Thyroid gland (tissue), 4 donors: ENCODE measurements at places on chromosomes 2 and 18. TPM values are rescaled to one million over a fixed set of nuclear protein-coding genes. Genes with fewer than 3 reads are reported as not detected.

DNA sequence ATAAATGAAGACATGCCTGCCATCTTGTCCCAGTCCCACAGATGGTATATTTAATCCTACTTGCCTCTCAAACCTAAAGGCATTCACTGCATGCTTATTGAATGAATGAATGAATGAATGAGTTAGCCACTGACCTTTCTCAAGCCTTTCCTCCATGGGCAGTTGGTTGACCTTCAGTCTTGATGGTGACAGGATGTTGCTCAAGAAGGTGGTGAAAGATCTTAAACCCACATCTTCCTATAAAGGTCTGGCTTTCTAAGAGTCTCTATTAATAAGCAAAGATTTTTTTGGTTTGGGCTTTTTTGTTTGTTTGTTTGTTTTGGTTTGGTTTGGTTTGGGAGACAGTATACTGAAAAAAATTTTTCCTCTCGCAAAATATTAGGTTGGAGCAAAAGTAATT, 41.7 kb downstream of the KIAA2012 start:
- H3K27ac ChIP-seq, result no peak overlapping the region
- peaks cover 5% of the 10 kb centered on the region for H3K4me1 ChIP-seq
- no peaks in the 10 kb centered on the region for H3K27me3 ChIP-seq
- no peak for DNase-seq

GRCh38 chr2:148124271-148124670, 103.4 kb downstream of the MBD5 start:
- no peaks in the 10 kb centered on the region for H3K27me3 ChIP-seq
- H3K36me3 ChIP-seq, result no peaks in the 10 kb centered on the region
- no peaks in the 10 kb centered on the region for H3K4me1 ChIP-seq
- H3K4me3 ChIP-seq, result no peak overlapping the region
- no peak for DNase-seq

DNA sequence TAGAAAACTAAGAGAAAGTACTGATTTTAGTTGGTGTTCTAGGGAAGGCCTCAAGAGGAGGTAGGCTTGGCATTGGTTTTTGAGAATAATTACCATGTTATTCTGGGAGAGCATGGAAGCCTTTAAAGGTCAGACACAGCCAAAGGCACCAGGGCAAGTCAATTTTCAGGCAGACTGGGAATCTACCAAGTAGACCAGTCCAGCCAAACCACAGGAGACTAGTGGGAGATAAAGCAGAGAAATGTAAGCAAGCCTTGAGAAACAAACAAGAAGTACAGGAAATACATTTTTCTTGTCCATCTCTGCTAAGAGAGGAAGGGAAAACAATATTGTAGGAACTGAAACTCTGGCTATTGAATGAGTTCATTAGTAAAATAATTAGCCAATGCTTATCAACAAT, 5.5 kb upstream of the CCDC68 start:
- no peaks in the 10 kb centered on the region for H3K4me1 ChIP-seq
- no peaks in the 10 kb centered on the region for H3K27me3 ChIP-seq
- H3K36me3 ChIP-seq, result no peaks in the 10 kb centered on the region
- no peak for DNase-seq
- H3K27ac ChIP-seq, result no peak overlapping the region

GRCh38 chr2:134360745-134361487, 107.0 kb downstream of the MGAT5 start:
- peak; percentile 65 for DNase-seq
- H3K27ac ChIP-seq, result no peak overlapping the region
- H3K36me3 ChIP-seq, result no peaks in the 10 kb centered on the region
- H3K4me3 ChIP-seq, result no peak overlapping the region

SLC5A7 gene
- not detected for total RNA-seq

ASAP2 gene
- 55.3 TPM for total RNA-seq

GRCh38 chr2:47869859-47870595, 36.3 kb downstream of the FBXO11 start:
- no peak for DNase-seq
- no peak overlapping the region for H3K4me3 ChIP-seq
- H3K27ac ChIP-seq, result no peak overlapping the region
- no peaks in the 10 kb centered on the region for H3K27me3 ChIP-seq
- no peaks in the 10 kb centered on the region for H3K36me3 ChIP-seq
- peaks cover 37% of the 10 kb centered on the region for H3K4me1 ChIP-seq

GRCh38 chr2:173511357-173511756, 156.7 kb downstream of the CDCA7 start:
- no peaks in the 10 kb centered on the region for H3K27me3 ChIP-seq
- H3K36me3 ChIP-seq, result no peaks in the 10 kb centered on the region
- H3K4me1 ChIP-seq, result no peaks in the 10 kb centered on the region
- H3K4me3 ChIP-seq, result no peak overlapping the region
- H3K27ac ChIP-seq, result no peak overlapping the region

PROKR1 gene
- not detected for total RNA-seq

- H3K27ac ChIP-seq, result no peak overlapping the region
- H3K27me3 ChIP-seq, result peaks cover 3% of the 10 kb centered on the region
- DNase-seq, result no peak
- H3K4me1 ChIP-seq, result peaks cover 5% of the 10 kb centered on the region
These were observed 4.4 kb upstream of the DSC3 start for GRCh38 chr18:31046916-31047315.

DNA sequence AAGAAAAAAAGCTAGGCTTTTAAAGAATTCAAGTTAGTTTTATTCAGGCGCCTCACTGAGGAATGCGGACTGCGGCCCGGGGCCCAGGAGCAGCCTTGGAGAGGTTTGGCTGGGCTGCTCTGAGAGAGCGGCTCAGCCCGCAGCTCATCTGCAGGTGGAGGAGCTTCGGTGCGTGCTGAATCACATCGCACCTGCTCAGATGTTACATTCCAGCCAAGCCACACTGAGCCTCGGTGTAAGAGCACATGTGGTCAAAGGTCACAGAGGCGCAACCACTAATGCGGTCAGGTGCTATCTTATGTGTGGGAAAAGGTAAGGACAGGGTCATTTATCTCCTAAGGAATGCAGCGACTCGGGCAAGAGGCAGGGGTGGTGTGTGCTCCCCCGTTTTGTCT, 17.1 kb upstream of the CNDP1 start:
- H3K27ac ChIP-seq, result no peak overlapping the region
- peaks cover 79% of the 10 kb centered on the region for H3K36me3 ChIP-seq
- no peaks in the 10 kb centered on the region for H3K27me3 ChIP-seq
- no peak for DNase-seq
- H3K4me1 ChIP-seq, result no peaks in the 10 kb centered on the region

GRCh38 chr2:221100467-221101089, 471.5 kb downstream of the EPHA4 start:
- no peak for DNase-seq
- H3K4me1 ChIP-seq, result peaks cover 12% of the 10 kb centered on the region
- no peak overlapping the region for H3K4me3 ChIP-seq
- H3K36me3 ChIP-seq, result no peaks in the 10 kb centered on the region

DNA sequence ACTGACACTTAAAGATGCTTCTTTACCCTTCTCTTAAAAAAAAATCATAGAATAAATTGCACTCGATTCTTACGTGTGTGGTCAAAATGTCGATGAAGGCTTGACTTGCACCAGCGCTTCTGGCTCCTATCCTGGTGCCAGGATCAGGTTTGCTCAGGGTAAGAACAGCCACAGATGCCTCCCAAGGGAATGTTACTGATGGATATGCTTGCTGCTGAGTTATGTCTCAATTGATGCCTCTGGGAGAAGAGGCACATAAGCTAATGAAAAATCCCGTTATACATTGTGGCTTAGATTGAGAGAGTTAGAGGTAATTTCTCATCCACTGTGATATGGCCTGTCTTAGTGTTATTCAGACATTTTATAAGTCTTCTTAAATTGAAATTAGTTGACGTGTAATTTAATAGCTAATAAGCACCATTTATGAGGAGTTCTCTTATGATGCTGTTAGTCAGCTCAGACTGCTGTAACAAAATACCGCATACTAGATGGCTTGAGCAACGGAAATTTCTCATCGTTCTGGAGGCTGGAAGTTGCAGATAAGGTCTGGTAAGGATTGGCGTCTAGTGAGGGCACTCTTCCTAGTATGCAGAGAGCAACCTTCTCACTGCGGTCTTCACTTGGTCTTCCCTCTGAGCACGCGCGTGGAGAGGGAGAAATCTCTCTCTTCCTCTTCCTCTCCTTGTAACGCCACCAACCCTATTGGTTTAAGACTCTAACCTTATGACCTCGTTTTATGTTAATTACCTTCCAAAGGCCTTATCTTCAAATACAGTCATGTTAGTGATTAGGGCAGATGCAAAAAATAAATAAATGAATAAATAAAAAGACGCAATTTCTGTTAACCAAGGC, 116.6 kb upstream of the NOSTRIN start:
- DNase-seq, result no peak
- H3K36me3 ChIP-seq, result no peaks in the 10 kb centered on the region
- H3K27me3 ChIP-seq, result no peaks in the 10 kb centered on the region
- H3K4me1 ChIP-seq, result peaks cover 8% of the 10 kb centered on the region
- H3K27ac ChIP-seq, result no peak overlapping the region

DNA sequence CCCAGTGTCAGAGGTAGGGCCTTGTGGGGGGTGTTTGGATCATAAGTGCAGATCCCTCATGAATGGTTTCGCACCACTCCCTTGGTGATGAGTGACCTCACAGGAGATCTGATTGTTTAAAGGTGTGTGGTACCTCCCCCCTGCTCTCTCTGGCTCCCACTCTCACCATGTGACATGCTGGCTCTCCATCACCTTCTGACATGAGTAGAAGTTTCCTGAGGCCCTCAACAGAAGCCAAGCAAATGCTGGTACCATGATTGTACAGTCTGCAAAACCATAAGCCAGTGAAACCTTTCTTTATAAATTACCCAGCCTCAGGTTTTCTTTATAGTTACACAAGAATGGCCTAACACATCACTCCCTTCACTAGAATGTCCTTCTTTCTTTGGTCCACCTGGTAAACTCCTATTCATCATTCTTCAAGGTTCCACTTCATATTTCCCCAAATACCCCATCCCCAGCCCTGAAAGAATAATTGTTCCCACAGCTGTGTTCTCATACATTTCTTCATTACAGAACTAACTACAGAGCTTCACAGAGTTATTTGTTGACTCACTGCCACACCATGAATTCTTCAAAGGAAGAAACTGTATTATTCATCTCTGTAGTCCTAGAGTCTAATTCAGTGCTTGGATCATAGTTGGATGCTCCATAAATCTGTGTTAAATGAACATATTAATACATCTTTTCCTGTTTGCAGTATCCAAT, 81.2 kb upstream of the STK17B start:
- H3K36me3 ChIP-seq, result no peaks in the 10 kb centered on the region
- no peaks in the 10 kb centered on the region for H3K4me1 ChIP-seq
- DNase-seq, result no peak
- no peak overlapping the region for H3K4me3 ChIP-seq
- H3K27me3 ChIP-seq, result no peaks in the 10 kb centered on the region

DNA sequence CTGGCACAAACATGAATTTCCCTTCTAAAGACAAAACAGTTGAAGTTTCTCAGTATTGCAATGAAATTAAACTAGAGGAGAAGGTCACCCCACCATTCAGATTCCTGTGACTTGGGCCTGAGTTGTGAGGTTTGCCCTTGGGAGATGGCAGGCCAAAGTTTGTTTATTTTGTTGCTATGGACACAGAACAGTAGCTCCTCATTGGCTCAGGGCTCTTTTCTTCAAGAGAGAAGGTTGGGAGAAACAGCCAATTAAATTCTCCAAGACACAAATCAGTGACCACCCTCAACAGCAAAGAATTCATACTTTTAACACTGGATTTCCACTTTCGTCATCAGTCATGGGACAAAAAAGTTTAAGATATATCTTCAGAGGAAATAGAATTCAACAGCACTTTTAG, at the start of gene FLACC1:
Gene FLACC1 (minus strand): TSS at position 125 of the 400 bp plus-strand sequence. CDS start 5,941 bp downstream, outside the sequence.
- no peak within 1 kb of the TSS for H3K4me3 ChIP-seq
- H3K27ac ChIP-seq, result peak within 1 kb of the TSS; percentile 43
- H3K36me3 ChIP-seq, result no peaks in the 10 kb centered on the region
- peak; percentile 32 for DNase-seq
- H3K4me1 ChIP-seq, result no peaks in the 10 kb centered on the region
- no peaks in the 10 kb centered on the region for H3K27me3 ChIP-seq

DNA sequence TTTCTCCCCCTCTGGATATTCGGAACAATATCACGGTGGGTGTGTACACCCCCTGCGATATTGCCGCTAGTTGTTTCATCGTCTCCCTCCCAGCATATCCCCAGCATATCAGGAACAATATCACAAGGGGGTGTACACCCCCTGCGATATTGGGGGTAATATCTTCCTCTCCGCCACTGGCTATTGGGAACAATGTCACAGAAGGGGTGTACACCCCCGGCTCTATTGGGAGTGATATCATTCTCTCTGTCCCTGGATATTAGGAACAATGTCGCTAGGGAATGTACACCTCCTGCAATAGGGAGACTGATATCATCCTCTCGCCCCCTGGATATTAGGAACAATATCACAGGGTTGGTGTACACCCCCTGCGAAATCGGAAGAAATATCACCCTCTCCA, 1932.0 kb downstream of the SUCLG1 start:
- no peaks in the 10 kb centered on the region for H3K27me3 ChIP-seq
- no peaks in the 10 kb centered on the region for H3K4me1 ChIP-seq
- no peak overlapping the region for H3K4me3 ChIP-seq
- H3K27ac ChIP-seq, result no peak overlapping the region
- DNase-seq, result no peak
- no peaks in the 10 kb centered on the region for H3K36me3 ChIP-seq

GRCh38 chr2:101790416-101790815, 92.9 kb downstream of the MAP4K4 start:
- no peak for DNase-seq
- peaks cover 6% of the 10 kb centered on the region for H3K4me1 ChIP-seq
- no peak overlapping the region for H3K4me3 ChIP-seq
- H3K27me3 ChIP-seq, result no peaks in the 10 kb centered on the region
- no peak overlapping the region for H3K27ac ChIP-seq

DNA sequence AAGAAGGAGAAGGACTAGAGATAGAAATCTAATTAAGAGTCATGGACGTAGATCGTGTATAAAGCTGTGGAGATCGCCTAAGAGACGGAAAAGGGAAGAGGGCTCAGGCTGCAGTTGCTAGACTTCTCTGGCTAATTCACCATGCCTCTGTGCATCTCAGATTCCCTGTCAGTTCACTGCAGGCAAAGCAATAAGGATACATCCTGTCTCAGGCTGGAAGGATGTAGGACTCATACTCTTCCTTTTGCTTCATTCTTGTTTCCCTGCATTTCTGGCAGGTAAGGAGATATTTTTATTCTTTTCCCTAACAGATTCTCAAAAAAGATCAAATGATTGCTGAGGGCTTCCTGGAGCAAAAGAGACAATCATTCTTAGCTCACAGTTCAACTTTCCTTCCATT, 112.5 kb downstream of the AP1S3 start:
- H3K36me3 ChIP-seq, result no peaks in the 10 kb centered on the region
- H3K27ac ChIP-seq, result peak overlapping the region; percentile 81
- H3K4me3 ChIP-seq, result no peak overlapping the region
- H3K4me1 ChIP-seq, result peaks cover 15% of the 10 kb centered on the region
- H3K27me3 ChIP-seq, result no peaks in the 10 kb centered on the region

NIF3L1 gene
- total RNA-seq, result 32.2 TPM

SLC4A3 gene
- total RNA-seq, result 3.2 TPM

GRCh38 chr2:70552501-70553333, 909 bp downstream of the TGFA start:
- no peaks in the 10 kb centered on the region for H3K36me3 ChIP-seq
- H3K27ac ChIP-seq, result peak overlapping the region; percentile 92
- DNase-seq, result peak; percentile 17
- H3K4me1 ChIP-seq, result peaks cover 19% of the 10 kb centered on the region

DNA sequence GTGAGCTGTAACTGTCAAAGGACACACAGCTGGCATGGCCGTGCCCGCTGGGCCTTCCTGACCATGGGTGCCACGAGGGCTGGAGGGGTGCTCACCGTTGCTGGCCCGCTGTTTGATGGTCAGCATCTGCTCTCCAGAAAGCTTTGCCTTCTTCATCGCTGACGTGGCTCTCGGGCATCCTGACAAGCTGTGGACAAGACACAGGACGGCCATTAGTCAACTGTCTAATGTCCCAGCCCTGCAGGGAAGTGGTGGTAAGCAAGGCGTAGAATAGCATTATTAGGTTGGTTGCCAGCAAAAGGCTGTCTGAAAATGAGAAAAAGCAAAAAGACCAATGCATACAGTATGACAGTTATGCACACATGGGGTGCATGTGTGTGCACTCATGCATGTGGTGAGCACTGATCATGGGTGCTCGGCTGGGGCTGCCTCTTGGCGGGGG, 64.7 kb upstream of the PXDN start:
- H3K27ac ChIP-seq, result no peak overlapping the region
- no peak for DNase-seq
